ENCODE measurements at places on chromosomes 12 and 14. TPM values are rescaled to one million over a fixed set of nuclear protein-coding genes. Genes with fewer than 3 reads are reported as not detected.

DNA sequence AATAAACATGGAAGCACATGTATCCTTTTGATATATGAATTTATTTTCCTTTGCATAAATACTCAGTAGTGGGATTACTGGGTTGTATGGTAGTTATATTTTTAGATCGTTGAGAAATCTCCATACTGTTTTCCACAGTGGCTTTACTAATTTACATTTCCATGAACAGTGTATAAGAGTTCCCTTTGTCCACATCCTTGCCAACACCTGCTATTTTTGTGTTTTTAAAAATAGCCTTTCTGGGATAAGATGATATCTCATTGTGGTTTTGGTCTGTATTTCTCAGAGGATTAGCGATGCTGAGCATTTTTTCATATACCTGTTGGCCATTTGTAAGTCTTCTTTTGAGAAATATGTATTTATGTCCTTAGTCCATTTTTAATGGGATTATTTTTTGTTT, 329.2 kb upstream of the KITLG start:
- DNase-seq, result no peak

GRCh38 chr12:123761841-123762714, at the start of gene DNAH10:
TSS of gene DNAH10 (plus strand) at chr12:123762301. CDS start at chr12:123762337, 36 bp downstream.
- peak; percentile 82 for DNase-seq

DNA sequence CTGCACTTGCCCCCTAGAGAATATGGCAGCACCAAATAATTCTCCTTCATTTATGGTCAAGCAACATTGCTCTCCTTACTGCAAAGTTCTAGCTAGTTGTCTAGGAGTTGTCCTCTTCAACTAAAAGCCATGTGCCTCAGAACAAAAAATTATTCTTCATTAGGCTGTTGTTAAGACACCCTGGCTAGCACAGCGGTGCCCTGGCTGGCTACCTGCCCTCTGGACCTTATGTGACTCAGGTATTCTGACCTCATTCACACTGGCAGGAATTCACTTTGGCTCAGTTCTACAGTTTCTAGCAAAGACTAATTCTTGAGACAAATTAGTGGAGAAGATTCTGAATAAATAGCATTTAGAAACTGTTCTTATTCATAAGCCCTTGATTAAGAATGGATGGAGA, 224.4 kb upstream of the KRR1 start:
- no peak for DNase-seq

DNA sequence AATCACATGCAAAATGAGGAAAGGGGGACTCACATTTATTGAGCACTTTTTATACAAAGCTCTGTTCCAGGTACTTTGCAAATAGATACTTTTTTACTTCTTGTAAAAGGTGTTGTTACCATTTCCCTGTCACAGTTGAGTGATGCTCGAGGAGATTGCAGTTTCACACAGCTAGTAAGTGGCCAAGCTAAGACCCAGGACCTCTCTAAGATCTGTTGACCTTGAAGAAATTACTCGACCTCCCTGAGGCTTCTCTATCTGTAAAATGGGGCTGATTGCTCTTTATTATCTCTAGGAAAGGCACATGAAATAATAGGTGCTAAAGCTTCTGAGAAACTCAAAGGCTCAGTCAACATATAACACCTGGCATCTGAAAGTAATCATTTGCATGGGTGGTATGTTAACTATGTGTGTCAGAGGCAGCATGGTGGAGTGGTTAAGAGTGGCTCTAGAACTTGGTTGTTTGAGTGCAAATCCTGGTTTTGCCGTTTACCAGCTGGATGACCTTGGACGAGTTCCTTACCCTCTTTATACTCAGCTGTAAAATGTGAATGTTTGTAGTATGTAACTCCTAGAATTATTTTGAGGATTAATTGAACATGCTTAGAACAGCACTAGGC, 41.5 kb downstream of the IFT81 start:
- DNase-seq, result no peak

GRCh38 chr12:22525426-22525825, 18.9 kb downstream of the C2CD5 start:
- DNase-seq, result no peak

DNA sequence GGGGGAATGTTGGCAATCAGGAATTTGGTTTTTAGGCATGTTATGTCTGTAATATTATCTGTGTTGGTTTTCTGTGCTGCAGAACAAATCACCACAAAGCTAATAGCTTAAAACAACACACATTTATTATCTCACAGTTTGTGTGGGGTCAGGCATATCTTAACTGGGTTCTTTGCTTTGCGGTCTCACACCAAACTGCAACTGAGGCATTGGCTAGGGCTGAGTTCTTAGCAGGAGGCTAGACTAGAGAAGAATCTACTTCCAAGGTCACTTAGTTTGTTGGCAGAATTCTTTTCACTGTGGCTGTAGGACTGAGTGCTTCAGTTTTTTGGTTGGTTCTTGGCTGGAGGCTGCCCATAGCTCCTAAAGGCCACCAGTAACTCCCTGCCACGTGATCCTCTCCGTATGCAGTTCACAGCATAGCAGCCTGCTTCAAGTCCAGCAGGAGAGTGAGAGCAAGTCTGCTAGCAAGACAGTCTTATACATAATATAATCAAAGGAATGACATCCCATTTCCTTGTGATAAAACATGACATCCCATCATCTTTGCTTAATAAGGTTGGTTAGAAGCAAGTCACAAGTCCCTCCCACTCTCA, 21.6 kb downstream of the ATF1 start:
- no peak for DNase-seq

GRCh38 chr14:54774824-54775223, 127.8 kb downstream of the GCH1 start:
- DNase-seq, result no peak

DNA sequence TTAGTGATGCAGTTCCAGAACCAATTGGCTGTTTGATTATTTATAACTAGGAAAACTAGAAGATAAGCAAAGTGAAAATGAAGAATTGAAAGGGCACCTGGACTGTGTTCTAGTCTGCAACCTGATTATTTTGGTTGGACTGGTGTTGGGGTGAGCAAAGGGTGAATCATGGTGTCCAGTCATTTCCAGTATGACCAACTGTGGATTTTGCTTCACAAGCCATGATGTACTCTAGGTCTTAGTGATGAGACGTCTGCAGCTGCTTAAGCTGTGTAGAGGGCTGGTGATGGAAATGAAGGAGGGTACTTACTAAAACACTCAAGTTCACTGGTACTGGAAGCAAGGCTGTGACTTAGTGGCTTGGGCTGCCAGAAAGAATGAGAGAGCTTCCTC, 193.2 kb upstream of the FRMD6 start:
- no peak for DNase-seq

- DNase-seq, result no peak
Measured at GRCh38 chr12:53558631-53559030, 51.3 kb upstream of the NPFF start.

GRCh38 chr14:34012978-34013720, 62.3 kb upstream of the EGLN3 start:
- DNase-seq, result no peak

DNA sequence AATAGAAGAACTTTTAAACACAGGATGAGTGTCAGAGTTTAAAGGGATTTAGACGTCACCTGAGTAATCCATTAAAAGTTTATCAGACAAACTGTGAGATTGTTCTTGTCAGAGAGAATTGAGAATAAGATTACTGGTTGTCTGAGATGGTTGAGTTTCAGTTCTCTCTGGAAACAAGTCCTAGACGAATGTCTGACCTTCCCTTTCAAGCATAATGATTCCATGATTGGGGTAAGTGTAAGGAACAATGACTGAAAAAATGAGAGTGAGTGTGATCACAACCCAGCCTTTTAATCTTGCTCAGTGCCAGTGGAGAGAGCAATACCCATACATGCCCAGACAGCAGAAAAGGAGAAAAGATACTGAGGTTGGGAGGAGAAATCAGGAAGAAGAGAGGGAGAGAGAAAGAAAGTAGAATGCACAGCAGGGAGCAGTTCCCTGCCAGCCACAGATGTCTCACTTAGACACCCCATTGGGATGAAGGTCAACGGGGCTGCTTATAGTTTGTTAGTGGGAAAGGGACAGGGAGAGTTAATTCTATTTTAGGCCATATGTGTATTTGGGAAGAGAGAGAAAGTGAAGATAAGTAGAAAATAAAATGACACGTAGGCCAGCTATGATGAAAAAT, 4.3 kb downstream of the GRIP1 start:
- no peak for DNase-seq

GRCh38 chr12:47741340-47741703, 16.0 kb upstream of the ENDOU start:
- no peak for DNase-seq

DNA sequence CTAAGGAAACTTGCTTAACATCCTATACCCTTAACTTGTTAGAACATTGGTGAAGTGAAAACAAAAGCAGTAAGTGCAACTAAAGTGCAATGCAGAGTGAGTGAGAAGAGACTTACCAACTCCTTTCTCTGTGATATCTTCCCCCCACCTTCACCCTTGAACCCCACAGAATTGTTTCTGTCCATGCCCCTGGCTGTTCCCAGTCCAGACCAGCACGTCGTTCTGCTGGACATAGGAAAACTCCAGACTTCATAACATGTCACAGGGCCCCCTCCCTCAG, 91.9 kb downstream of the DAD1 start:
- no peak for DNase-seq

GRCh38 chr12:19285793-19286448, 153.4 kb upstream of the AEBP2 start:
- no peak for DNase-seq

DNA sequence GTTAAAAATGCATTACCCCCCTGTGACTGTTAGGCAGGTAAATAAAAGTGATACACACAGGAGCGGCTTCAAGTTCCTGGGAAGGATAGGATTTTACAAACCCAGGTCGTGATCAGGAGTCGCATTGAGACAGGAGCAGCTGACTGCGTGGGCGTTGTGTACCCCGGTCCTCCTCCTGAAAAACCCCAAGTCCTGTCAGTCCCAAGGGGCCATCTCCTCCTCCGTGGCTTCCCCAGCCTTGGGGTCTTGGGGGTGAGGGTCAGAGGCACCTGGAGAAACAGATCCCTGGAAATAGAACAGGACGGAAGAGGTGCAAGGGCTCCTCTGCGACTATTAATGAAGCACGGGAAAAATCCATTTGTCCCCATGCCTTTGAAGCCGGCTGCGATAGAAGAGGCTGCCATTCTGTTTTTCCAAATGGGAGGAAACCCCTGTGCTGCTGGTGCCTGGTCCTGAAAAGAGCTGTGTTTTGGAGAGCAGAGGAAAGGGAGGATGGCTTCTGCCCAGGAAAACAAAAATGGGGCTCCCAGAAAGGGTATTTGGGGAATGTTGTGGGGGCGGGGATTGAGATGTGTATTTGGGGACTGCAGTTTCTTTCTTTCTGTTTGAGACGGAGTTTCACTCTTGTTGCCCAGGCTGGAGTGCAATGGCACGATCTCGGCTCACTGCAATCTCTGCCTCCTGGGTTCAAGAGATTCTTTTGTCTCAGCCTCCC, 143.1 kb downstream of the ZNF664 start:
- DNase-seq, result no peak

DNA sequence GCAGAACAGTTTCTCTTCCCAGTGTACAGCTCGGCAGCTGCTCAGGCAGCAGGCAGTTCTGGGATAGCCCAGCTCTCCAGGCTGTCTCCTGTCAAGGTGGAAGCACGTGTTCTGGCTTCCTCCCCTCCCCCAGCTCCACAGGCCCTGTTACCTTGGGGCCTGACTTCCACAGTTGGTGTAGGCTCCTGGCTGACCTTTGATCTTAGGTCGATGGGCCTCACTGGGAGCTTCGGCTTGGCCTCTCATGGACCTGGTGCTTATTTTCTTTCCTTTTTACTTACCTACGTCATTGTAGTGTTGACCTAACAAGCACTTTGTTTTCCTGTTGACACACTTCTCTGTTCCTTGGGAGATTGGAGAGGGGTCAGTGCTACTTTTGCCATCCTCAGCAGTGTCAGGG, 17.0 kb downstream of the DLST start:
- DNase-seq, result no peak

The LGMN gene
- 97.6 TPM for total RNA-seq

The LMNTD1 gene
- not detected for total RNA-seq

The PCED1B gene
- total RNA-seq, result 9.7 TPM

The AMHR2 gene
- total RNA-seq, result 1.3 TPM

The P2RX2 gene
- not detected for total RNA-seq

The EEF1AKMT3 gene
- total RNA-seq, result 8.6 TPM

The BICDL1 gene
- 2.8 TPM for total RNA-seq

The DAO gene
- 0.41 TPM for total RNA-seq

The OR6C2 gene
- not detected for total RNA-seq

The CD27 gene
- not detected for total RNA-seq

The CISTR gene
- 1.4 TPM for total RNA-seq

The LRRC10 gene
- total RNA-seq, result not detected
